ENCODE measurements at places on chromosomes 11 and 22.

DNA sequence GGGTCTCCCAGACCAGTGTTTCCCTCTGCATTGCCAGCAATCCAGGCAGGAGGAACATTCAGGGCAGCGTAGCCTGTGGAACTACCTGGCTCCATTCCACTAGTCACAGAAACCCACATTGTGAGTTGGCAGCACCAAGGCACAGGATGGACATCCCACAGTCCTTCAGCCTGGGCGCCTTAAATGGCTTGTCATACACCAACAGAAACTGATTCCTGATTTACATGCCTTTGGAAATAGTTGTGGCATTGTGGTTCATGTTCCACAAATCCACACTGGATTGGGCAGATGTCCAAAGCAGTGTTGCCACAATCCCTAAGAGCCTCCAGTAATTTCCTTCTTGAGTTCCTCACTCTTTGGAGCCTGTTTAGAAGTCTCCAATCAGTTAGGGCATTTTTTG lies 225.6 kb downstream of the BLID start:
- no peak for DNase-seq

- no peak for DNase-seq
These were observed 50.2 kb upstream of the SMIM38 start for GRCh38 chr11:69105461-69106030.

DNA sequence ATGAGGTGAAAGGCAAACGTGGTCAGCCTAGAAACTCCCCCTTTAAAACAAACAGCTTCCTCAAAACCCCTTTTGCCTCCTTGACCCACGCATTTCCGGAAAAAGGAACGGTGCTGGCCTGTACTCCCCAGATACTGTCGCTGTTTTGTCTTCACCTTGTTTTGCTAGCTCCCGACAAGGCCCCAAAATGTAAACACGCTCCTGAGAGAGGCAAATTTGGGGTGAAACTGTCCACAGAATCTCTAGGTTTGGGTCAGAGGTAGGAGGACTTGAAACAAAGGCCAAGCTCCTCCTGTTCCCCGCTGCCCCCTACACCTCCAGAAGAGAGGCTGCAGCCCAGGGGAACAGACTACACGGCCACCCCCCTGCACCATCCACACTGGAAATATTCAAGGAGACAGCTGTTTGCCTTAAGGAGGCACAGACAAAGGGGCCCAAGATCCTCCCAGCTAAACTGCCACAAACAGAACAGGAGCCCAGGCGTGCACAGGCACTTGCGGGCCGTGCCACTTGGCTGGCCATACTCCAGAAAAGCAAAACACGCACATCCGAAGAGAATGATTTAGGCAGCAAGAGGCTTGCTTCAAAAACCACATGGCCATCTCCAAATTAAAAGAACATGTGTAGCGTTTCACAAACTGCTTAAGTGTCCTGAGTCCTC lies 160.5 kb upstream of the GRK3 start:
- no peak for DNase-seq

GRCh38 chr11:74417860-74418508 lies 19.8 kb upstream of the PGM2L1 start:
- no peak for DNase-seq

All from activated naive CD4-positive, alpha-beta T cell (primary cell).